Left lobe of liver (tissue), 2 donors: ENCODE measurements at places on chromosomes 3 and 15. TPM values are rescaled to one million over a fixed set of nuclear protein-coding genes. Genes with fewer than 3 reads are reported as not detected.

- DNase-seq: no peak
Measured at GRCh38 chr3:121566773-121567172, 976 bp upstream of the ARGFX start.

The EFCC1 gene
- total RNA-seq: 0.53 TPM

DNA sequence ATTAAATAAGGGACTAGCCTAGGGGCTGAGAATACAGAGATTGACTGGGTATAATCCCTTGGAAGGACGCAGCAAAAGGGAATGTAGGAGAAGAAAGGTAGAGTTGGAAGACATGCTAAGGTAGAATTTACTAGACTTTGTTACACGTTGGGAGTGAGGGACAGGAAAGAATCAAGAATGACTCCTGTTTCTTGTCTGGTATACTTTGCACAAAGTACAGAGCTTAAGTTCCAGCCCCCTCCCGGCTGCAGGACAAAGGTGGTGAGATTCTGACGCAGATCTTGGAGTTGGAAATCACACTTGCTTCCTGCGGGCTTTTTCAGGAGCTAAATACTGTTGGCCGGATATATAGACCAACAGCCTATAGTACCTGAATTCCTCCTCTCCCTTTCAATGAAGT lies 895 bp downstream of the HYKK start:
- no peak for DNase-seq

DNA sequence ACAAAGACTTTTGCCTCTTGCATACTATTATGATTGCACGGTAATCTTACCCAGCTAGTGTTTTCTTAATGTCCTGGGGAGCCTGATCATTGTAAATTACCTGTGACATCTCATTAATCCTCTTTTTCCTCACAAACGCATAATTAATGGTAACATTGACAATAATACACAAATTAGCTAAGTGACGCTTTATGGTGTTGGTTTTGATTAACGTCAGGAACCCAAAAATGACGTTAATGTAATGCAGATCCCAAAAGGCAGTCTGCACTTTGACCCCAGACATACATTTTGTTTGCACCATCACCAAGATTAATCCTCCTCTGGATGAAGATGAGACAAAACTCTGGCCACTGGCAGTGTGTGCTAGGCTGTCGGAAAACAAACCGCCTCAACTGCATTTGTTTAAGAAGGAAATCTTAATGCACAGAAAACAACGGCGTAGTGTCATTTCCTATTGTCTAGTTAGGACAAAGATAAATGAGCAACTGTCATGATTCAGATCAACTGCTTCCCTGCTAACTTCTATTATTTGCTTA lies 83.9 kb upstream of the CDIN1 start:
- DNase-seq: no peak

The NR1I2 gene
- total RNA-seq: 206 TPM

DNA sequence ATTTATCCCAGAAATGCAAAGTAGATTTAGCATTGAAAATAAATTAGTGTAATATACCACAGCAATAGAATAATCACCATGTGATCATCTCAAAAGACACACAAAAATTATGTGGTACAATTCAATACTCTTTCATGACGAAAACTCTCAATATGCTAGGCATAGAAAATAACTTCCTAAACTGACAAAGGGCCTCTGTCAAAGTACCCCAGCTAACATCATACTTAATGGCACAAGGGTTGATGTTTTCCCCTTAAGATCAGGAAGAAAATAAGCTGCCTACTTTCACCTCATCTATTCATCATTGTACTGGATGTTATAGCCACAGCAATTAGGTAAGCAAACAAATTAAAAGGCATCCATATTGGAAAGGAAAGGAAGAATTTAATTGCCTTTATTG lies 22.7 kb upstream of the NIPA2 start:
- no peak for DNase-seq

The ITIH4 gene
- 4,358 TPM for total RNA-seq

DNA sequence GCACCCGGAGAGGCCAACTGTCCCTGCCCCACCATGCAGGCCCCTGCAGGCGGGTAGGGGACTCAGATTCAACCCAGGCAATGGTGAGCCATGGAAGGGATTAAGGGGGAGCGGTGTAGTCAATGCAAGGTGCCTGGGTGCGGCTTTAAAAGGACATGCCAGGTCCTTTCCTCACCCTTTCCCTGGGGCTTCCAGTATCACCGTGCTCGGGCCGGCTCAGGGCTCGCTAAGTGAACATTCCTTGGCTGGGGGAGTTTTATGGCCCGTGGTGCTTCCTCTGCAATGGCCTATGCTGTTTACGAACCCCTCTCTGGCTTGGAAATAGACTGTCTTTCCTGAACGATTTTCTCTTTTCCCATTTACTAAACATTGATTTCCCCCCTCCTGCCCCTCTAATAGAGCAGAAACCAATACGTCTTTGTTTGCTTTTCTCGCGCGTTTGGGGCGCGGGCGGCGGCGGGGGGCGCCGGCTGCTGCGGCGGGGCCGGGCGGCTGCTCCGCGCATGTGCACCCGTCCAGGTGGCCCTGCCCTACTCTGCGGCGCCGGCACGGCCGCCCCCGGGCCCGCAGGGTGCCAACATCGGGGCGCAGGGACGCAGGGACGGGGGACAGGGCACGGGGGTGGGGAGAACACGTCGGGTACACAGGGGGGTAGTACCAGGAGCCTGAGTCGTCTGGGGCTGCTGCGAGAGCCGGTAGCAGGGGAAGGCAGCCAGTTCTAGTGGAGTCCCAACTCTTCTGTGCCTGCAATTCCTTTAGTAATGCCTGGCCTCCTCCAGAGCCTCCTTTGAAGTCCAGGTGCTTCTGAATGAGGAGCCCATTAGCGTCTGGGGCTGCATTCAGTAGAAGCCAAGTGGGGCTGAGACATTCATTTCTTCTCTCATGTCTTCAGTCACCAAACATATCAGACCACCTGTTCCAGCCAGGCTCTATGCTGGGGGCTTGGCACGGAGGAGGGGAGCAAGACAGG lies 26.9 kb upstream of the CACNA2D2 start:
- DNase-seq: no peak

DNA sequence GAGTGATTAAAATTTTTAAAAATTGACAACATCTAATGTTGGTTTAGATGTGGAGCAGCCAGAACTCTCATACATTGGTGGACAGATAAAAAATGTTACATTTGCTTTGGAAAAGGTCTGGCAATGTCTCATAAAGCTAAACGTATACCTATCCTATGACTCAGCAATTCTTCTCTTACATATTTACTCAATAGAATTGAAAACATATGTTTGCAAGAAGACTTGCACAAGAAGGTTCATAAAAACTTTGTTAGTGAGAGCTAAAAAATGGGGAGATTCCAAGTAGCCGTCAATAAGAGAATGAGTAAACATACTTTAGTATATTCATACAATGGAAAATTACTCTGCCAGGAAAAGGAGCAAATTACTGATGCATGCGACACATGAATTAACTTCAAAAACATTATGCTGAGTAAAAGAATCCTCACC lies 30.0 kb downstream of the MASP1 start:
- no peak for DNase-seq

GRCh38 chr3:31247850-31248562 lies 284.7 kb upstream of the STT3B start:
- no peak for DNase-seq
